ENCODE measurements at places on chromosomes 4 and X. TPM values are rescaled to one million over a fixed set of nuclear protein-coding genes. Genes with fewer than 3 reads are reported as not detected.

Gene HSFX2
- not detected for total RNA-seq

Gene RP2
- total RNA-seq = 15.5 TPM

Gene VCX
- total RNA-seq = not detected

Gene DCAF4L1
- 0.38 TPM for total RNA-seq

Gene CTAG1B
- not detected for total RNA-seq

Gene CCSER1
- 7.4 TPM for total RNA-seq

Gene ZCCHC18
- total RNA-seq = 1.6 TPM

- H3K27me3 ChIP-seq = no peaks in the 10 kb centered on the region
- no peak overlapping the region for H3K27ac ChIP-seq
- H3K4me1 ChIP-seq = peaks cover 7% of the 10 kb centered on the region
- no peaks in the 10 kb centered on the region for H3K36me3 ChIP-seq
- no peak overlapping the region for H3K4me3 ChIP-seq
These were observed 11.2 kb downstream of the BLTP1 start for GRCh38 chr4:122163301-122163700.

GRCh38 chrX:107700317-107700774 lies 72.0 kb downstream of the PRPS1 start:
- peak overlapping the region; percentile 65 for H3K27ac ChIP-seq
- H3K36me3 ChIP-seq = no peaks in the 10 kb centered on the region
- H3K27me3 ChIP-seq = no peaks in the 10 kb centered on the region
- H3K4me3 ChIP-seq = no peak overlapping the region
- DNase-seq = no peak

DNA sequence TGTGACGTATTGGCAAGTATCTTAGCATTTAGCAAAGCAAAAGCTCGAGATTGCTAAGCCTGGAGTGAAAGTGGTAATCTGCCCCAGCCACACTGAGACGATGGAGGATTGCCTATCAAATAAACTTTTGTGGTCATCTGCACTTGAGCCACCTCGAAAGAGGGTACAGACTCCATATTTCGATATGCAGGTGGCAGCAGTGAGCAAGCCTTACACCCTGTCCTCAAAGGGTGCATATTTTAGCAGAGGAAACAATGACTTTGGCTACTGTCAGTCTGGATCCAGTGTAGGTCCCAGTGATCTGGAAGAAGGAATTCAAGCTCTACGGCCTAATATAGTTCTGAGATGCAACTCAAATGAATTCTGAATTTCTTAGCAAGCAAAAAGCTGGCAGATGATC lies 153.9 kb downstream of the ATG4A start:
- no peak overlapping the region for H3K27ac ChIP-seq
- no peak overlapping the region for H3K4me3 ChIP-seq
- H3K36me3 ChIP-seq = no peaks in the 10 kb centered on the region
- H3K27me3 ChIP-seq = no peaks in the 10 kb centered on the region
- H3K4me1 ChIP-seq = no peaks in the 10 kb centered on the region

- H3K4me3 ChIP-seq = no peak overlapping the region
- H3K4me1 ChIP-seq = no peaks in the 10 kb centered on the region
- peak; percentile 49 for DNase-seq
- no peak overlapping the region for H3K27ac ChIP-seq
These were observed 220.2 kb downstream of the STPG2 start for GRCh38 chr4:97923096-97923495.

DNA sequence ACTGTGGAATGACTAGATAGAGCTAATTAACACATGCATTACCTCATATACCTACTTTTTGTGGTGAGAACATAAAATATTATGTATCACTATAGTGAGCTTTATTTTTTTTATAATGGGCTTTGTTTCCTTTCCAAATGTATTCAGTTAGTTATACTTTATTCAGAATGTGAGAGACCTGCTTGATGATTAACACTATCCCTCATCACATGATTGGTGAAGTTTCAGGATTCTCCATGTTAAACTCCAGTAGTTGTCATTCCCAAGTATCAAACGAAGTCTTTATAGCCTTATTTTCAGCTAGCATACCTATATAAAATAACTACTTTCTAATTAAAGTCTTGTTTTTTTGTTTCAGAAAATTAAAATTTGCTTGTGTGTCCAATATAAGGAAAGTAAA lies 8.8 kb downstream of the ZXDA start:
- H3K4me3 ChIP-seq = no peak overlapping the region
- H3K27ac ChIP-seq = no peak overlapping the region
- DNase-seq = no peak
- H3K36me3 ChIP-seq = no peaks in the 10 kb centered on the region

GRCh38 chr4:84938316-84938715 lies 28.2 kb downstream of the WDFY3 start:
- DNase-seq = no peak
- no peak overlapping the region for H3K27ac ChIP-seq
- no peaks in the 10 kb centered on the region for H3K27me3 ChIP-seq
- H3K36me3 ChIP-seq = no peaks in the 10 kb centered on the region

DNA sequence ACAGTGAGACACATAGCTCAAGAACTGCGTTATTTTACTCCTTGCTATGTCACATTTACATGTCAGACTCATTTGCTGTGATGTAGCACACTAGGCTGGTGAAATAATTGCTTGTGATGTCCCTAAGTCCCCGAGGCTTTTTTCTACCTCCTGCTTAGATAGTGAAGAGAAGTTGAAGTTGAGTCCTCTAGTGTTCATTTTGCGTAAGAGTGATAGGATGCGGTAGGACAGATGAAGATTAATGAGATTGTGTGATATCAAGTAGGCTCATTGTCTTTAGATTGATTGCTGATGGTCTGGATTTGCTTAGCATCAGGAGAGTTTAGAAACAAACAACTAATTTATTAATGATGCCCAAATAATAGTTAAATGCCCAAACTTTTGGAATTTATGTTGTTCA lies 173.6 kb upstream of the NUDT6 start:
- H3K27me3 ChIP-seq = no peaks in the 10 kb centered on the region
- H3K27ac ChIP-seq = no peak overlapping the region
- DNase-seq = no peak

DNA sequence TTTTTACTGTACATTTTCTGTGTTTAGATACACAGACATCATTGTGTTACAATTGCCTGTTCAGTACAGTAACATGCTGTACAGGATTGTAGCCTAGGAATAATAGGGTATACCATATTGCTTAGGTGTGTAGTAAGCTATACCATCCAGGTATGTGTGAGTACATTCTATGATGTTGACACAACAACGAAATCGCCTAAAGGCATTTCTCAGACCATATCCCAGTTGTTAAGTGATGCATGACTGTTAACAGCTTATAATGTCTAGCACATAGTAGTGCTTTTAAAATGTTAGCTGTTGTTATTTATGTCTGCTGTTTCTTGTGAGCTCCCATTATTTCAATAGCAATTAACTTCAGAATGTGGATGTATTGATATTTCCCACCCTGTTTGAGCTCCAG lies 4.5 kb downstream of the PRRG1 start:
- no peak overlapping the region for H3K27ac ChIP-seq
- no peaks in the 10 kb centered on the region for H3K4me1 ChIP-seq
- no peak overlapping the region for H3K4me3 ChIP-seq
- H3K36me3 ChIP-seq = no peaks in the 10 kb centered on the region
- H3K27me3 ChIP-seq = no peaks in the 10 kb centered on the region

- H3K27me3 ChIP-seq = no peaks in the 10 kb centered on the region
- H3K36me3 ChIP-seq = peaks cover 18% of the 10 kb centered on the region
- DNase-seq = no peak
- peaks cover 40% of the 10 kb centered on the region for H3K4me1 ChIP-seq
- H3K4me3 ChIP-seq = no peak overlapping the region
These were observed 116.4 kb downstream of the AFF1 start for GRCh38 chr4:87051121-87051713.

DNA sequence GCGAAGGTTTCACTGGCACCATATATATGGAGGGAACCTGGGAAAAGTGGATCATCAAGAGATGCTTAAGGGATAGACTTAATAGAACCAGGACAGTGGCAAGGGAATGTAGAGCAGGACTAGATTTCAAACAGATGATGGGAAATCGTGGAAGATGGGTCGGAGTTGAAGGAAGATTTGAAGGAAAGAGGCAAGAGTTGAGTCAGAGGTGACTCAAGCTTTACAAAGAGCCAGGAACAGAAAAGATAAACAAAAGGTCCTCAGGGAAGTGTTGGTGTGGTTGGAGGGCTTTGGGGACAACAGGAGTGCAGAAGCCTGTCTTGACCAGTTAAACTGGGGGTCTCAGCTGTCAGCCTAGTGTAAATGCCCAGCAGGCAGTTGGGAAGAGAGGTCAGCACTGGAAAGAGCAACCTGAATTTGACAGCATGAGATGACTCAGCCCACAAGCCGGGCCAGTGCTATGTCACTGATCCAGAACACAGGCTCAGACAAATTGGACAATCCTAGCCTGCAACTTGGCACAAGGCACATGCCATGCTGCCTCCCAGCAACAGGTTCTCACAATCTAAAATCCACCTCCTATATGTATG lies 230.5 kb downstream of the IDS start:
- H3K27me3 ChIP-seq = no peaks in the 10 kb centered on the region
- DNase-seq = no peak
- H3K36me3 ChIP-seq = no peaks in the 10 kb centered on the region
- H3K4me3 ChIP-seq = no peak overlapping the region
- H3K27ac ChIP-seq = no peak overlapping the region

GRCh38 chrX:29952016-29952415 lies 263.3 kb upstream of the MAGEB2 start:
- H3K4me3 ChIP-seq = no peak overlapping the region
- no peak overlapping the region for H3K27ac ChIP-seq
- no peak for DNase-seq
- no peaks in the 10 kb centered on the region for H3K36me3 ChIP-seq
- no peaks in the 10 kb centered on the region for H3K27me3 ChIP-seq

GRCh38 chr4:74038086-74038424 lies 434 bp downstream of the CXCL3 start:
- peak; percentile 67 for DNase-seq
- peaks cover 3% of the 10 kb centered on the region for H3K4me1 ChIP-seq
- peak overlapping the region; percentile 61 for H3K27ac ChIP-seq
- H3K36me3 ChIP-seq = no peaks in the 10 kb centered on the region
- peak overlapping the region; percentile 60 for H3K4me3 ChIP-seq
- H3K27me3 ChIP-seq = no peaks in the 10 kb centered on the region

DNA sequence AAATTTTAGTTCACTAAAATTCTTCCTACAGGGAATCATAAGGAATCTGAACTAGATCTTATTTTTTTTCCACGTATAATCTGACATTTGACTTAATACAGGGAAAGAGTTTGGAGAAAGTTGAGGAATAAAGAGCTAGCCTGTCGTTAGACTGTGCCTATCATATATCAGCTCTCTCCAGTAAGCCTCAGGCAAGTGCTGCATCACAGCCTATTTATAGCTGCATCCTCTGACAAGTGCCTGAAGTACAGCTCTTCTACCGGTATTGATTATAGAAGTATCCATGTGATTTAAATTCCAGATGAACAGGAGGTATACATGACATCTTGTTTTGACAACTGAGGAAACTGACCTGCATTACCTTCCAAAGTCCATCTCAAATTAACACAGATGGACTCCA lies 248.9 kb downstream of the TLL1 start:
- no peak for DNase-seq
- no peaks in the 10 kb centered on the region for H3K4me1 ChIP-seq
- no peaks in the 10 kb centered on the region for H3K36me3 ChIP-seq
- no peak overlapping the region for H3K4me3 ChIP-seq

GRCh38 chrX:153882086-153882498 lies 3.9 kb downstream of the L1CAM start:
- peaks cover 12% of the 10 kb centered on the region for H3K27me3 ChIP-seq
- no peak for DNase-seq
- no peak overlapping the region for H3K27ac ChIP-seq

- no peak for DNase-seq
- H3K4me3 ChIP-seq = no peak overlapping the region
- H3K36me3 ChIP-seq = no peaks in the 10 kb centered on the region
These were observed 43.8 kb upstream of the MAGEA8 start for GRCh38 chrX:149837167-149837566.

GRCh38 chr4:144687466-144687865 lies 41.5 kb downstream of the HHIP start:
- no peak for DNase-seq
- H3K36me3 ChIP-seq = no peaks in the 10 kb centered on the region
- H3K27ac ChIP-seq = no peak overlapping the region
- H3K4me1 ChIP-seq = no peaks in the 10 kb centered on the region
- H3K4me3 ChIP-seq = no peak overlapping the region

DNA sequence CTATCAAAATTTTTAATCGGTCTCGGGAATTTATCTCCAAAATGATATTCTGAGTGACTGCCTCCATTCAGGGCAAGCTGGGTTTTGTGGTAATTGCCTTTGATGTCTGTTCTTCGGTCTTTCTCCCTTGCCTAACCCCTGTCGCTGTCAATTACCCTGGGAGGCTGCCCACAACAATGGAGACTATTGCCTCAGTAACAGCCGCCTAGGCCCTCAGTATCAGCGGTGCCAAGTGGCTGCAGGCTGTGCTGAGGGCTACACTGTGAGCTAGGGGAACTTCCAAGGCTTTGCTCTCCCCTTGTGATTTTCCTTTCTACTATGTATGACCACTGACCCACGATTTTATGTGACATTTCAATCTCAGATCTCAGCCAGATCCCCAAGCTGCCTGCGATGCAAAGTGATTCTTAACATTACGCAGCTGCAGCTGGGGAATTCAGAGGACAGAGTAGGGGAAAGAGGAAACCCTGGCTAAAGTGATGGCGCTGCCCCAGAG lies 36.3 kb upstream of the REST start:
- no peak for DNase-seq
- H3K36me3 ChIP-seq = no peaks in the 10 kb centered on the region
- no peak overlapping the region for H3K4me3 ChIP-seq
- no peak overlapping the region for H3K27ac ChIP-seq
- H3K27me3 ChIP-seq = no peaks in the 10 kb centered on the region

GRCh38 chr4:107318078-107318477 lies 282.0 kb upstream of the DKK2 start:
- H3K4me3 ChIP-seq = no peak overlapping the region
- H3K27ac ChIP-seq = no peak overlapping the region
- H3K27me3 ChIP-seq = no peaks in the 10 kb centered on the region
- no peaks in the 10 kb centered on the region for H3K4me1 ChIP-seq
- H3K36me3 ChIP-seq = no peaks in the 10 kb centered on the region
- DNase-seq = no peak

DNA sequence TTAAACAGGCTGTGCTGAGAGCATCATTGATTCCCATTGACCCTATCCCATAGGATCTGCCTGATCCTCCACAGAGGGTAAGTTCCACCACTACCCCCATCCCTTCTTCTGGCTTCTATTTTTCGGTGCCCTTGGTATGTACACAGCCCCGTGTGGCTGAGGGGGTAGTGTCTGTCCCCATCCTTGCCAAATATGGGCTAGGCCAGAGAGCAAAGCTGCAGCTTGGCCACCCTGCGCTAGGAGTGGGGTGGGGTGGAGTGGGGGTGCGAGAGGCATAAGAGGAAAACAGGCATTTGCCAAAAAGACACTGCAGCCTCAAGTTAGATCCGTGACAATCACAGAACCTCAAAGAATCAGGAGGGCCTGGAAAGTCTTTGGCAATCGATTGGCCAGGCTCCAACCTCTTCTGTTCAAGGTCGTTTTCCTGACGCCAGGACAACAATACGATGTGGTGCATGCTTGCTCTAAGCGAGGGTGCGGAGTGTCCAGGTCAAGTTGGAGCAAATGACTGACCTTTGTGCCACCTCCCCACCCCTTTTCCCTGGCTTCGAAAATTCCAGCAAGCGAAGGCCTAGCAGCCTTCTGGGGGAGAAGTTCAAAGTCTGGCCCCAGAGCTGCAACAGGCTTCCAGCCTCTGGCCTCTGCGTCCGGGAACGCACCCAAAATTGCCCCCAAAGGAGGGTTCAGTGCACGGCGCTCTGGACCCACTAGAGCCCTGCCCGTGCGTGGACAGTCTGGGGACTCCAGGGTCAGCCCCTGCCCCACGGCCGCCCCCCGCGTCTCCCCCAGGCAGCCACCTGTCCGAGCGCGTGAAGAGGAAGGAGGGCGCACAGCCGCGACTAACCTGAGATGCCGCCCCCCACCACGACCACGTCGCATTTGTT lies 598 bp downstream of the MAOB start:
- peak overlapping the region; percentile 36 for H3K4me3 ChIP-seq
- peak overlapping the region; percentile 66 for H3K27ac ChIP-seq
- no peaks in the 10 kb centered on the region for H3K27me3 ChIP-seq
- DNase-seq = no peak
